Activated CD4-positive, alpha-beta T cell treated with anti-CD3 and anti-CD28 coated beads, Interleukin-2, amount 50 U/mL, for 1 hour (primary cell): ENCODE measurements at places on chromosomes 12 and 14.

- DNase-seq: no peak
Measured at GRCh38 chr12:95516757-95517156, 34.5 kb downstream of the USP44 start.

GRCh38 chr12:47071241-47071852, 8.1 kb upstream of the PCED1B start:
- DNase-seq: no peak

- DNase-seq: no peak
Measured at GRCh38 chr12:32265951-32266350, 133.4 kb upstream of the FGD4 start.

- DNase-seq: no peak
Measured at GRCh38 chr12:124635316-124635715, 67.9 kb upstream of the NCOR2 start.

GRCh38 chr12:28974166-28974565, 174.9 kb upstream of the FAR2 start:
- no peak for DNase-seq

DNA sequence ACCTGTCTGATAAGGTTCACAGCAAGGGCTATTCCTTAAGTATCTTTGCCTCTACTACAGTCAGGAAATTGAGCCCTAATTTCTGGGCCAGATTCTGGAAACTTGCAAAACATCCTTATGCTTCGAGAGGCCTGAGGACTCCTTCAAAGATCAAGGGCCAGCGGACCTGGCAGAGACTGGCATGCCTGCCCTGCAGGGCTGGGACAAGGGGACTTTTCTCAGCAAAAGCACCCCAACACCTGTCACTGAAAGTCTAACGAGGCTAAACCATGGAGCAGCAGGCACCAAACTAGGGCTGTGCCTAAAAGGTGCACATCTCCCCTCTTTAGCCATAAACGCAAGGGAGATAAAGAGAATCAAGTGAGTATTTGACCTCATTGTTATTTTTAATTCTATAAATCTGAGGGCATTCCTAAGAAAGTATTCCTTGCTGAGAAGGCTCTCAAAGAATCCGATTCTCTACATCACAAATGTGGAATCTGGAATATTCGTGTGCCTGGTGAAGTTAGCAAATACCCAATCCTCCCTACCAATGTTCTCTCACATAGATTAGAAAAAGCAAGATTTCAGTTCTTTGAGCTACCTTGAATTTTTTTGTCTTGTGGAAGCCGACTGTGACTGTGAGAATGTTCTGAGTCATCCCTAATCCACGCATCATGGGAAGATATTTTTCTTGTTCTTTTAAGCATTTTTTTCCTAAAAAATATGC, 328.2 kb upstream of the NOVA1 start:
- no peak for DNase-seq

GRCh38 chr14:95106971-95107370, 50.4 kb downstream of the DICER1 start:
- no peak for DNase-seq

DNA sequence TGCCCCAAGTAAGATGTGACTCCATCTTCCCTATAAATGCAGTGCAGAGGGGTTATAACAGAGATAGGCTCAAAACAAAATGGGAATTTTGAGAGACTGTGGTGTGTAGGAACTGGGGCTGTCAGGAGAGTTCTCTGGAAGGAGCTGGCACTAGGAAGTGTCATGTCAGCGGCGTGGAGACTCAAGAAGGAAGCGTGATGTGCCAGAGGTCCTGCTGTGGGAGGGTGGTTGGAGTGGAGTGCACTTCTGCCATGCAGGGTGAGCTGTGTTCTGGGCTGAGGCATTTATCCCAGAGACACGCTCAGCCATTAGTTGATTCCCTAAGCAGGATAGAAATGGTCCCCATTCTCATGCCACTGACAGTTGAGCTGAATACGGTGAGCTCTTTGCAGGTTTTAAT, 19.0 kb downstream of the GLT1D1 start:
- DNase-seq: no peak

GRCh38 chr12:61757831-61758505, 502.2 kb upstream of the USP15 start:
- DNase-seq: no peak

GRCh38 chr14:95293449-95293848, 26.3 kb downstream of the CLMN start:
- DNase-seq: no peak

DNA sequence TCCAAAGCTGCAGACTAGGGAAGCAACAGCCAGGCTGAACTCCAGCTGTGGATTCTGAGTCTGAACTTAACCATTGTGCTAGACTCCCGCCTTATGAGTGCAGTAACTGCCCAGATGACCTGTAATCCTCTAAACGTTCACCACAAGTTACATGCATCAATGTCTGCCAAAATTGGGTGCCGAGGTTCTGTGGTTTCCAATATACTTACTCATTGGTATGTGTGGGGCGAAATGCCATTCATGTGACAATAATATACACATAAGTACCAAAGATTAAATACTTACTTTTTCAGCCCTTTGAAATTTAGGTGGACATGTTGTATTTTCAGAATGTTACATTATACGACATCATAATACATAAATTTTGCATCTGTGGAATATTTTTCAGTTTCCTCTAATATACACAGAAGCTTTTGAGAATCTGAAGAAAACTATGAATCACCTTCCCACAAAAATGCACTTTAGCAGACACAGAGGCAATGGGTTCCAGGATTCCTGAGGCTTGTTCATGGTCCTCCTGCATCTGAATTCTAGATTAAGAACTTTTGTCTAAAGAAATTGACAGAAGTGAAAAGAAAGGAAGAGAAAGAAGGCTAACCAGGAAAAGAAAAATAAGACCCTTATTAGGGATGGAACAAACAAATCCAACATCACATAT, 31.7 kb downstream of the GRIP1 start:
- DNase-seq: no peak

DNA sequence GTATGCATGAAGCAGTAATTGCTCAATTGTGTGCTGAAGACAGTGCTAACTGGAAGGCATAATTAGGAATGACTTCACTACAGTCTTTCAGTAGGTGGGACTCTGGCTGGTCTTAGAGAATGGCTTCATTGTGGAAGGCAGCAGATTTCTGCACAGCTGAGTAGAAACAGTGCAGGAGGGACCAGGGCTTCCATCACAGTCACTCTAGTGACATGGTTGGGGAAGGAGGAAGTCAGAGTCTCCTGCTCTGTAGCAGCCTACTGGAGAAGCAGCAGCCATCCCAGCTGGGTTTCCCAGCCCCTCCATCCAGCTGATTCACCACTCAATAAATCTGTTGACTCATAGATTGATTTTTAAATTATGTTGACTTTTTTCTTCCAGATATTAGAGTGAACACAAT, 80.6 kb upstream of the DBX2 start:
- DNase-seq: no peak

- DNase-seq: no peak
Measured at GRCh38 chr12:129903956-129904829, at the start of gene TMEM132D. TMEM132D (minus strand) TSS chr12:129904025.
